H7 (cell line): ENCODE measurements at places on chromosomes 12 and 14.

- no peak for DNase-seq
Observed at GRCh38 chr12:84512751-84513150, 399.8 kb downstream of the SLC6A15 start.

DNA sequence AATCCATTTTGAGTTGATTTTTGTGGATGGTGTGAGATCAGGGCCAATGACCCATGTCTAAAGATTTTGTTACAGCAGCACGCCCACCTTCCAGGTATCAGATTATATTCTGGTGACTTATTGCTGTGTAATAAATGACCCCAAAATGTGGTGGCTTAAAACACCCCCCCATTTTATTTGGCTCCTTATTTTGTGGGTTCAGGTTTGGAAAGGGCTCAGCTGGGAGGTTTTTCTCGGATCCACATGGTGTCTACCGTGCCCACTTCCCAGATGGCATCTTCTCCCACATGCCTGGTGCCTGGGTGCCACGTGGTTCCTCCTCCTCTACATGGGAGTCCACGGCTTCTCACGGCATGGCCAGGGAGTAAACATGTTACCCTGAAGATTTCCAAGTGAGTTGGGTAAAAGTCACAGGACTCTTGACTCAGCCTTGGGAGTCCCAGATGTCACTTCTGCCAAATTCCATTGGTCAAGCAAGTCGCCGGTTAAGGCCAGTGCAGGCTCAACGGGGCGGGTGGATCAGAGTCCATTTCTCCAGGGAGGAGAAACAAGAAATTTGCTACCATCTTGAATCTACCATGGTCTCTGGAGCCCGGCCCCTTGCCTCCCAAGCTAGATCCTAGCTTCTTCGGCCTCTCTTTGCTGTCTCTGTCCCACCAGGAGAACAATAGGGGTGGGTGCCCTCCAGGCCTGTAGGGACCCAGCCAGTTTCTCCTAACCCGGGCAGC is 214.3 kb downstream of the KIF26A start:
- peak; percentile 18 for DNase-seq

DNA sequence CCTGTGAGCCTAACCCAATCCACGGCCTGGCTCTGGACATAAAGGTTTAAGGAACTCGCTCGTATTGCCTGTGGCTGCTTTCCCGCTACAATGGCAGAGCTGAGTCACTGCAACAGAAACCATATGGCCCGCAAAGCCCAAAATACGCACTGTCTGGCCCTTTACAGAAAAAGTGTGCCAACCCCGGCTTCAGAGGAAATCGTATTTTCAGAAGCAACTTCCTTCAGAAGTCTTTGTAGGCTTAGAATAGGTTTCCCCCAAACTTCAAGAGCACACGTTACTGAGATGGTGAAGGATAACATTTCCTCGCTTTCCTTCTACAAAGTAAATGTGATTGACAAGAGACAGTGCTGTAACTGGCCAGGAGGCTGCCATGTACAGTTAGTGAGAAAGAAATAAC is 34.8 kb upstream of the TESC start:
- DNase-seq = no peak

GRCh38 chr12:85060916-85061315 is 24.8 kb downstream of the LRRIQ1 start:
- DNase-seq = no peak

- DNase-seq = no peak
Observed at GRCh38 chr12:115811929-115812328, 465.6 kb downstream of the MED13L start.

- DNase-seq = peak; percentile 97
Observed at GRCh38 chr14:23095196-23096108, at the start of gene C14orf119. TSS of gene C14orf119 (plus strand) at chr14:23095505. CDS start at chr14:23097659, 2,154 bp downstream.

DNA sequence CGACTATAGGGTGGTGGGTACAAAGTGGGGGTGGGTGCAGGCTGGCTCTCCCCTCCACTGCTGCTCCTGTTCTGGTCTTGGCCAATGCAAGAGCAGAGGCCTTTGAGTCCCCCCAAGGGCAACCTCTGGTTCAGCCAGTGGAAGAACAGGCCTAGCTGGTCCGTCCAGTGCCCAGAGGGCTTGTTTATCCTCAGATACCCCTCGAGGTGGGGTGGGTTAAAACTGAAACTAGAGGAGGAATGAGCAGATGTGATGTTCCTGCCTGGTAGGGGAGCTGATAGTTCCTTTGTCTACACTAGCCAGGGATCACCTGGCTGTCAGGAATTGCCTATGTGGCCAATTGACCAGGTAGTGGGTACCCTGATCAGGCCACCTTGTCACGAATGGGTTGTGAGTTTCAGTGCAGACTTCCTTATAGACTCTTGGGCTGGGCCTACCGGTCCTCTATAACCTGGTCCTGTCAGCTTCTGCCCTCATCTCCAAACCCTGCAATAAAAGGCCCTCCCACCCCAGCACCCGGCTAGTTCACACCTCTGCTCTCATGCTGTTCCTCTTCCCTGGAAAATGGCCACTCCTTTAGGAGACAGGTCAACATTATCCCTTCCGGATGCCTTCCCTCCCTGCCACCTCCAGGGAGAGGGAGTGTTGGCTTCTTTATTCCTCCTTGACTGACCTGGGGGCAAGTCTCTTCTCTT is 10.7 kb upstream of the HSP90AA1 start:
- no peak for DNase-seq

- peak; percentile 90 for DNase-seq
Observed at GRCh38 chr14:94036313-94037167, 10.4 kb downstream of the OTUB2 start.
